Stimulated activated CD8-positive, alpha-beta memory T cell treated with anti-CD3 and anti-CD28 coated beads, Interleukin-12 subunit alpha, Interleukin-12 subunit beta, amount 100 ng/mL, for 1 hour (primary cell): ENCODE measurements at places on chromosomes 16 and 17.

DNA sequence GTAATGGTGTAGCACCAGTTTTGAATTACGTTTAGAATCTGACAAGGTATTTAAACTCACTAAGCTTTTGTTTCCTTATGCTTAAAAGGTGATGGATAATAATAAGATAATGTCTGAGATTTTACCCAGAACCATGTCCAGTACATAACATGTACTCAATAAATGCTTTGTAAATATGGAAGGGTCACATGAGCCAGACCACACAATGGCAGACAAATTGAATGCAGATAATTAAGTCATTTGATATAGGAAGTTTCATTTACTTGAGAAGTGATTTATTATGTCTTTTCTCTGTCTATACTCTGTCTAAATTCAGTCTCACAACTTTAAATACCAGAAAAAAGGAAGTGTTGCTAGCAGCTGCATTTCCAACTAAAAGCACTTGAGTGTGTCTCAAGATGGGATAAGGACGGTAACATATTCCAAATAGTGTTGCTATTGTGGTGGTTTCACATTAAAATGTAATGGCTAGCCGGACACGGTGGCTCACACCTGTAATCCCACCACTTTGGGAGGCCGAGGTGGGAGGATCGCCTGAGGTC is 52.5 kb upstream of the DHX40 start:
- DNase-seq: no peak

GRCh38 chr16:13427943-13428342 is 492.0 kb upstream of the ERCC4 start:
- DNase-seq: no peak

- DNase-seq: no peak
Measured at GRCh38 chr17:49638818-49639217, 39.1 kb downstream of the SPOP start.

DNA sequence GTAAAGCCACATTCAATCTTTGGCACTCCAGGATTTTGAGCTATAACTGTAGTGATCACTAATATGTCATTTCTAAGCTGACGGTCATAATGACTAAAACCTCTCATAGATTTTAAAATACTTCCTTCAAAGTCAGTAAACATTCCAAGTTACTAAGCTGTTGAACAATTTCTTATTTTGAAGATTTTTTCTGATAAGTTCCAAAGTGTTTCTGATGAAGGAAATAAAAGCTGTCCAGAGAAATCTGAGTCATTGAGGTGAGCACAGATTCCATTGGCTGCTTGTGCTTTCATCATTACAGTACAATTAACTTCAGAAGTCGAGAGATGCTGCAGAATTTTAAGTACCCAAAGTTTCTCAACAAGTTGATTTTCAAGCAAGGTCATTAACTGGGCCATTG is 23.9 kb downstream of the NLRC5 start:
- DNase-seq: no peak

DNA sequence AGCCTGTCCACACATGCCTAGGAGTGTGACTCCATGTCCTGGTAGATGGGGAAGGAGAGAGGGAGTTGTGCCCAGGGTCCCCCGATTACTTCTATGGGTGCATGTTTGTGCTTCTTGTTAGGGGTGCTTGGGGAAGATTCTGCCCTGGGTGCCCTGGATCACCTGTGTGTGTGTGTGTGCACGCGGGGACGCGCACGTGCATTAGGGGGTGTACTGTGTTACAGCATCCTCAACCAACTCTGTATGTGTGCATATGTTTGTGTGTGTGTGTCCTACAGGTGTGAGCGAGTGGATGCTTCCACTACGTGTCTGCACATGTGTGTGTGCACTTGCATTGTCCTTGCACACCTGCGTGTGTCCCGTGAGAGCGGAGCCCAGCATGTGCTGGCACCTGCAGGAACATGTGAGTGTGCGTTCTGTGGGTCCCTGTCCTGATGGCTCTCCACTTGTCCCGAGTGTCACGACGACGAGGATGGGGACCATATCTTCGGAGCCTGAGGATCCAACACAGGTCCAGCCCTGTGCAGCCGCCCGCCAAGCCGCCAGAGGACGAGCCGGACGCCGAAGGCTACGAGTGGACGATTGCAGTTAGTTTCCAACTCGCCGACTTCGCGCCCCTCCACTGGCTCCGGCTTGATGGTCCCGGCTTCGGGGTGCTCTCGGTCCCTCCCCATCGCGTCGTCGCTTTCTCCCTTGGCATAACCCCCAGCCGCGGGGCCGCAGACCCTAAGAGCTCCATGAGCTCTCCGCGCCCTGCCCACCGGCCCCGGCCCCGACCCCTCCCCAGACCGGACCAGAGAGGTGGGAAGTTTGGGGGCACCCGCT is 6.0 kb upstream of the TBC1D3B start:
- DNase-seq: no peak

GRCh38 chr17:36930583-36930900 is 6.7 kb upstream of the LHX1 start:
- DNase-seq: no peak

- no peak for DNase-seq
Measured at GRCh38 chr17:64134216-64134970, 4.4 kb upstream of the ERN1 start.

GRCh38 chr17:62826956-62827355 is 18.8 kb upstream of the MARCHF10 start:
- DNase-seq: no peak

DNA sequence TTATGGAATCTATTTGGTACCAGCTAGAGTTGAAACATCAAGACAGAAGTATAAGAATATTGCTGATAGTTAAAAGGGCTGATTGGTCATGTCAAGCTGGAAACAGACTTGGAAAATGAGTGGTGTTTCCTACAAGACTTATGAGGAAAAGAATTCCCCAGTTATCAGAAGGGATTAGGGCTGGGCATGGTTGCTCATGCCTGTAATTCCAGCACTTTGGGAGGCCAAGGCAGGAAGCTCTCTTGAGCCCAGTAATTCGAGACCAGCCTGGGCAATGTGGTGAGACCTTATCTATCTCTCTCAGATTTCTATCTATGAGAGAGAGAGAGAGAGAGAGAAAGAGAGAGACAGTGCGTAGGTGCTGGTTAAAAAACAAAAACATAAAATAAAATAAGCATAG is 139.5 kb upstream of the PMFBP1 start:
- no peak for DNase-seq

- no peak for DNase-seq
Measured at GRCh38 chr16:10556236-10556635, 24.2 kb downstream of the EMP2 start.

DNA sequence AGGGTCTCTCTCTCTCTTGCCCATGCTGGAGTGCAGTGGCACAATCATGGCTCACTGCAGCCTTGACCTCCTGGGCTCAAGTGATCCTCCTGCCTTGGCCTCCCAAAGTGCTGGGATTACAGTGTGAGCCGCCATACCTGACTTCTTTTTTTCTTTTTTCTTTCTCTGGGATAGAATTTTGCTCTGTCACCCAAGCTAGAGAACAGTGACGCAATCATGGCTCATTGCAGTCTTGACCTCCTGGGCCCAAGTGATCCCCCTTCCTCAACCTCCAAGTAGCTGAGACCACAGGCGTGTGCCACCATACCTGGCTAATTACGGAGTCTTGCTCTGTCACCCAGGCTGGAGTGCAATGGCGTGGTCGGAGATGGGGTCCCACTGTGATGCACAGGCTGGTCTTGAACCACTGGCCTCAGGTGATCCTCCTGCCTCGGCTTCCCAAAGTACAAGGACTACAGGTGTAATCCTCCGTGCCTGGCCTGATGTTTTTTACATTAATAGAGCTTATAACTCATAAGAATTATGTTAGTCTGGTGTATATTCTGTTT is 76.5 kb downstream of the BCAS3 start:
- DNase-seq: no peak

GRCh38 chr17:51507444-51507843 is 247.1 kb downstream of the UTP18 start:
- no peak for DNase-seq

GRCh38 chr17:37743612-37743874 is 1.3 kb downstream of the HNF1B start:
- DNase-seq: no peak

- no peak for DNase-seq
Measured at GRCh38 chr16:73323880-73324279, 276.0 kb upstream of the ZFHX3 start.

- no peak for DNase-seq
Measured at GRCh38 chr17:48994549-48995303, 2.5 kb upstream of the IGF2BP1 start.

DNA sequence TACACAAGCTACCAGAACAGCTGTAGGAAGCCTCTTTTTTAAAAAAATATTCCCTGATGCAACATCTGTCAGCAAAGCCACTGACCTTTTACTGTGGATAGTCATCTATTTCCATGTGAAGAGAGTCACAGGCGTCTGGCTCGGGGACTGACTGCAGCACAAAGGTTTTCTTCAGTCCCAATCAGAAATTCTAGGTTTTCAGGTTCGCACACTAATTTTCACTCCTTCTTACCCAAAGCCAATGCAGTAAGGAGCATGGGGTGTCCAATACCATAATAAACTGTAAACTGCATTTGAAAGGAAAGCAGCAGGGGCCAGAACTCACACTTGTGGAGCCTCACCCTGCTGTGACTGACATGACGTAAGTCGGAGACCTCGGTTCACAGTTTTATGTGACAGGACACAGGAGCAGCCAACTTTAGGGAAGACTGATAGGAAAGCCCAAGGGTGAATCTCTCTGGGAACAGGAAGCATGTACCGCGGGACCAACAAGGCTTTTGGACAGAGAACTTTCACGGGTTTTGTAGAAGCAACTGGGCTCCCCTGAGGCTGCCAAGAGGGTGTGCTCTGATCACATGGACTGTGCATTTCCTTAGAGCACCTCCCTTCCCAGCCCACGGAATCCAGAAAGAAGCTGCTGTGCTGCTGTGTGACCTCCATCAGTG is 9.1 kb upstream of the TMEM100 start:
- DNase-seq: no peak

GRCh38 chr17:57295526-57296023 is 39.3 kb downstream of the MSI2 start:
- DNase-seq: no peak

- no peak for DNase-seq
Measured at GRCh38 chr17:78355045-78355641, 4.7 kb downstream of the SOCS3 start.
